ENCODE measurements at places on chromosomes 11 and 22.

DNA sequence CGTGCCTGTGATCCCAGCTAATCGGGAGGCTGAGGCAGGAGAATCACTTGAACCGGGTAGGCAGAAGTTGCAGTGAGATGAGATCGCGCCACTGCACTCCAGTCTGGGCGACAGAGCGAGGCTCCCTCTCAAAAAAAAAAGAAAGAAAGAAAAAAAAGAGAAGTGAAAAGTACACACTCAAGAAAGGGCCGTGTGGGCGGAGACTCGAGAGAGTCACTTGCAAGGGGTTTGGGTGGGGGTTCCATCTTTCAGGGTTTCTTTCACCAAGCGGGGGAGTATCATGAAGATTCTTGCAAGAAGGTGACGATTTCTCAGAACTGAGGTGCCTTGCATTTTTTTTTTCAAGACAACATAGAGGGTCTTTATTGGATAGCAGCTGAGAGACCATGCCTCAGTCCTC lies 4.0 kb upstream of the IFITM5 start:
- DNase-seq, result no peak

GRCh38 chr22:30460147-30460546 lies 11.7 kb downstream of the SEC14L3 start:
- peak; percentile 44 for DNase-seq

DNA sequence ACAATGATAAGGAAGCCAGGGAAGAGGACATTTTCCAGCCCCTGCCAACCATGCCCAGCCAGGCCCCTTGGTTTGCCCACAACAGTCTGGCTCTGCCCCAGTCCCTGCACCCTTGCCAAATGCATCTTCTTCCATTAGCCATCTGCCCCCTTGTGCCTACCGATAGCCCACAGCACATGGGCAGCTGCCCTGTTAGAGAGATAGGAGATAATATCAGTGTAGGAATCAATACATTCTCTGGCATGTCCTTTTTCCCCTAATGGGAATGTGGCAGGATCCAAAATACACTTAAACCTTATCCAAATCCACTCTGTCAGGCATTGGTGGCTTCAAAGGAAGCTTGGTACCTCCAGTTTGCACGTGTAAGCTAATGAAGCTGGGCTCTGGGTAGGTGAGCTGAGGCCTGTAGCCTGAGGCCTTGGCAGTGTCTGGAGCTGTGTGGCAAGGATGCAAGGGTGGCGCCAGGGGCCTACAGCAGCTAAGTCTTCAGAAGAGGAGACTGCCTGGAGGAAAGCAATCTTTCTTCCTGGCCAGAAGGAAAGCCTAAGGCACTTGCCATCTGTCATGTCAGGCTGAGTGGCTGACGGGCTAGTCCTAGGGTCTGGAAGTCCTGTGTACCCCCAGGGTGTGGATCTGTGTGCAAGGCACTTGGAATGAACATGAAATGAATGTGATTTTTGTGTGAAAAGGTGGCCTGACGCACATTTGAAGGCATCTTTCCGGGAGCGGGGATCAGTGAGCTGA lies 164.2 kb upstream of the TBCEL start:
- DNase-seq, result no peak

GRCh38 chr11:93468290-93468689 lies 74.9 kb downstream of the SMCO4 start:
- no peak for DNase-seq

GRCh38 chr11:14930369-14930768 lies 38.3 kb upstream of the CYP2R1 start:
- no peak for DNase-seq

DNA sequence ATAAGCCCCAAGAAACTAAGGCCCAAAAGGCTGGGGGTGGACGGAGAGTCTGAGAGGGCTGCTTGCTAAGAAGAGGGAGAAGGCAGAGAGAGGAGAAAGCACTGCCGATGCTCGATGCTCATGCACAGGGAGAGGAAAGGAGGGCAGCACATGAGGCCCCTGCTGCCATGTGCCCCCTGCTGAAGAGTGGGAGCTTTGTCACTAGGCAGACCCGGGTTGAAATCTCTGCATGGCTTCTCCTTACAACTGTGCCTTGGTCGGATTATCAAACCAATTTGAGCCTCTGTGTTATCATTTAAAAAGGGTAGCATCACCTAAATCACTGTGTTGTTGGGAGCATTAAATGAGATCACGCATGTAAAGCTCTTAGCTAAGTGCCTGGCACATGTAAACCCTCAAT lies 330.5 kb downstream of the NXPE2 start:
- no peak for DNase-seq
